ENCODE measurements at places on chromosomes 16 and 17. TPM values are rescaled to one million over a fixed set of nuclear protein-coding genes. Genes with fewer than 3 reads are reported as not detected.
A peak's percentile ranks its signal among the peaks of the same experiment; 100 is the strongest.

Gene CALB2
- total RNA-seq: 0.31 TPM

- no peak for DNase-seq
Measured at GRCh38 chr17:62859146-62859545, 51.0 kb upstream of the MARCHF10 start.

GRCh38 chr17:44966348-44967025 lies 1.6 kb downstream of the C1QL1 start:
- no peak for DNase-seq

DNA sequence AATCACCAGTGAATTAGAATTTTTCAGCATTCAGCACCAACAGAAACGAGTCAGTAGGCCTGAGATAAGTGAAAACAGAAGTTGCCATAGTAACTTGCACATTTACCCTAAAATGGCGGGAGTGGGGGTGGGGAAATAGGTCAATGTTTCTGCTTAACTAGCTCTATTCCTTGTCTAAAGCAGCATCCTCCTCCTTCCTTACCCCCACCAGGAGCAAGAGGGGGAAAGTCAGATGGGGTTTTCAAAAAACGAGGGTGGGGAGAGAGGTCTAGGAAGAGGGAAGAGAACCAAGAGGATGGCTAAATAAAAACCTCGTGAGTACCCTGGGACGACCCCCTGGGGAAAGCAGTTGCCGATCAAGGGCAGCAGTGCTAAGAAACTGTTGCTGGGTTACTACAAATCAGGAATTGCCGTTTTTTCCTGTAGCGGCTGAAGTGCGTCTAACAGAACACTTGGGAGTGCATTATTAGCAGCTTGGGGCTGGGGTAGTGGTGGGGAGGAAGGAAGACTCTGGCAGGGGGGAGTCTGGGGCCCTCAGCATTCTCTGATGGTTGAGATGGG lies 34.4 kb upstream of the MNT start:
- peak; percentile 40 for DNase-seq

DNA sequence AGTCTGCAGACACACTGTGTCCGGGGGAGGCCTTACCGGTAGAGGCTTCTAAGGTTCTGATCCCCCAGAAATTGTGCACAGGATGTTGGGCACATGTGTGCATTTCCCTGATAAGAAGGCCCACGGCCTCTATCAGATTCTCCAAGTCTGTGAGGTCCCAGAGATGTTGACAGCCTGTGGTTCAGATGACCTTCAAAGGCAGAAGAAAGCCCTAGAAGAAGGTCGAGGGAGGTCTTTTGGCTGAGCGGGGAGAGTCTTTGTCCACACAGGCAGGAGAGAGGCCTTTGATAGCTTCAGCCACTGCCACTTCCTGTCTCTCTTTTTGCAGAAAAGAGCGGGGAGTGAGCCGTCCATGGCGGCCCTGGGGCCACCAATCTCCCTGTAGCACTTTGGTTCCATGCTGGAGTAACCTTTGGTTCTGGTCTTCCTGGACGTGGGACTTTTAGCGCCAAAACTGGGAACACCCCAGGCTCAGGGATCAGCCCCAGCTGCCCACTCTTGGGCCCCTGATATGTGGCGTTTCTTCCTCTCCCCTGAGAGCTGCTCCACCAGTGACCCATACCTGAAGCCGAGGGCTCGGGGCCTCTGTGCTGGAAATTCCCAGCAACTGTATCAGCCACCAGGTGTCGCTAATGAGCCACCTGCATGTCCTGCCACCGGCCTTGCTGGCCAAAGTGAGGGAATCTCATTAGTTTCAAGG lies 28.1 kb upstream of the LGALS9 start:
- peak; percentile 86 for DNase-seq

DNA sequence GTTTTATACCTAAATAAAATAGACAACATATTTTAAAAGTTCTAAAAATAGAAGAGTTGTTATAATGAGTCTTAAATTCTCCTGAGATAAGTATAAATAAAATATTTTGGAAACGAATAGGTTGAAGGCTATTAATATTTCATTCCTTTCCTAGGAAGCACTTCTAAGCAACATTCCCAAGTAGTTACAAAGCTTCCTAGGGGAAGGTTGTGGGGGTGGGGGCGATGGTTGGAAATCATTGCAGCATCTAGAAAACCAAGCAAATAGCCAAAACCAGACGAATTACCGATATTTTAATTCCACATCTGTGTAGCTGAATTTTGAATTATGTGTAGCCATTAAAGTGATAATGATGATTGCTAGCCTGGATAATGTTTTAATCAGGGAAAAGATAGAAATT lies 26.9 kb downstream of the PTRH2 start:
- DNase-seq: no peak

DNA sequence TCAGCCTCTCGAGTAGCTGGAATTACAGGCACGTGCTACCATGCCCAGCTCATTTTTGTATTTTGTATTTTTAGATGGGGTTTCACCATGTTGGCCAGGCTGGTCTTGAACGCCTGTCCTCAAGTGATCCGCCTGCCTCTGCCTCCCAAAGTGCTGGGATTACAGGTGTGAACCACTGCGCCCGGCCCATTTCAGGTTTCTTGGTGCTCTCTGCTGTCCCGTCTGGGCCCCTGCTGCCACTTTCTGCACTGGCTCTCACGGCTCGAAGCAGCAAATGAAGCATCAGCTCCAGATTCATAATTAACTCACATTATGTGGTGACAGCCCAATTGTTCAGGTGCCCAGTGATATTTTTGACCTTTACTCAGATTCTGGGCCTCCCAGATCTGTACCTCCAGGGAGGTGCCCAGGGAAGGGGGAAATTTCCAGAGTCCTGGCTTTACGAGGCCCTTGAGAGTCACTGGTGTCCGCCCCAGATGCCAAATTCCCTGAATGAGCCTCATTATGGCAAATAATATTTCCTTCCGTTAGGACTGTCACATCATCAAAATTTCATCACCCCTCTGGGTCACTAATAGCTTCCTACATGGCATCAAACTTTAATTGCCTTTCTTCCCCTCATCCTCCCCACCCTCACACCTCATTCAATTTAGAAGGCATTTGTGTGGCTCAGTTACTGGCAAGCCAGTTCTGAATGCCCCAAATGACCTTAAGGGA lies 9.0 kb downstream of the SDK2 start:
- no peak for DNase-seq
